ENCODE measurements at places on chromosomes 5 and 9.
A peak's percentile ranks its signal among the peaks of the same experiment; 100 is the strongest.

GRCh38 chr5:73097740-73098139, 22.6 kb upstream of the TMEM171 start:
- H3K27me3 ChIP-seq: no peaks in the 10 kb centered on the region
- no peak overlapping the region for H3K4me3 ChIP-seq
- no peaks in the 10 kb centered on the region for H3K36me3 ChIP-seq
- no peak for DNase-seq

DNA sequence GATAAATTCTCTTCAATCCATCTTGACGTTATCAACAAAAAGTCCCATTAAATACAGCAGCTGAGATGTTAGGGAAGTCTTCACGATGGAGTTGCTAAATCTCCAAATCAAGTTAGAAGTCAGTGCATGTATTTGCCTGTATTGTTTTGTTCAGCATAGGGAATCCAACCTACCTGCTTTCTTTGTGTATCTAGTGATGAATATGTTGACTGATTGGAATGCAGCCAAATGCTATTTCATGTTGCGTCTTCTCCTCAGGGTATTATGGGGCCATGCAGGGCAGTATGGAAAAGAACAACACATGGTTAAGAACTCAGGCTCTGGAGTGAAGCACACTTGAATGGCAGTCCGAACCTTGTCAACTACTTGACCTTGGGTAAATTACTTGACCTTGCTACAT, 529.5 kb upstream of the ZNF462 start:
- DNase-seq: no peak
- no peak overlapping the region for H3K27ac ChIP-seq
- H3K27me3 ChIP-seq: no peaks in the 10 kb centered on the region
- H3K4me1 ChIP-seq: no peaks in the 10 kb centered on the region
- no peak overlapping the region for H3K4me3 ChIP-seq

DNA sequence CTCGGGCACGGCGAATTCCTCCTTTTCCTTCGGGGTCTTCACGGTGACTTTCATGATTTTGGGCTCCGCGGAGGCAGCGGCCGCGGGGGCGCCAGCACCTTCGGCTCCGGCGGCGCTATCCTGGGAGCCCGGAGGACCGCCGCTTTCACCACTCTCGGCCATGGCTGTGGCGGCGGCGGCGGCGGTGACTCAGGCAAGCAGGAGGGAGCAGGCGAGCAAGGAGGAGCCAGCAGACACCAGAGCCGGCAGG, 315 bp downstream of the UBQLN1 start:
- H3K27me3 ChIP-seq: no peaks in the 10 kb centered on the region
- H3K27ac ChIP-seq: peak overlapping the region; percentile 99
- no peaks in the 10 kb centered on the region for H3K36me3 ChIP-seq
- peak overlapping the region; percentile 88 for H3K4me3 ChIP-seq
- peak; percentile 67 for DNase-seq

DNA sequence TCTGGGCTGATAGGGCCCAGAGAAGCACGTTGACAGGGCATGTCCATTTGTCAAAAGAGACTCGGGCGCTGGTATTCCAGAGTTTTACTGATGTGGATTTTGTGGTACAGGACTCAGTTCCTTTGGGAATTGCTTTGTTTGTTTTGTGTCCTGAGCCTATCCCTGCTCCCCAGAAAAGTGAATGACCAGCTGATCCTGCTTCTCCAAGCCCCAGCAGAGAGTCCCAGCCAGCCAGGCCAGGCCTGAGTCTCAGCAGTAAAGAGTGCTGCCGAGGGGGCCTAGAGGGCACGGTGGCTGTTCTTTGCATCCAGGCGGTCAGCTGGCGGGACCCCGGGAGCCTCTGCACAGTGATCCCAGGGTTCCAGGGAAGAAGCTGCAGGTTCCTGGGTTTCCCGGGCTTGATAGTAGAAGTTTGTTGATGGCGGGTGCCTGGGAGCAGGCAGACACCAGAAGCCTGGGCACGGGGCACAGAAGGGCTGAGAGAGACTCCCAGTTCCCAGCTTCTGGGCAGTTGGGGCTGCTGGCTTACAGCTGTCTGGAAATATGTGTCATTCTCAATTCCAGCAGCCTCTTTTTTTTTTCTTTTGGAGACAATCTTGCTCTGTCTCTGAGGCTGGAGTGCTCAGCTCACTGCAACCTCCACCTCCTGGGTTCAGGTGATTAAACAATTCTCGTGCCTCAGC, 8.7 kb downstream of the PRDM12 start:
- no peaks in the 10 kb centered on the region for H3K27me3 ChIP-seq
- no peak overlapping the region for H3K4me3 ChIP-seq
- H3K4me1 ChIP-seq: no peaks in the 10 kb centered on the region
- H3K36me3 ChIP-seq: no peaks in the 10 kb centered on the region
- no peak overlapping the region for H3K27ac ChIP-seq

GRCh38 chr9:108444400-108445358, 411.1 kb downstream of the ACTL7B start:
- H3K4me1 ChIP-seq: peaks cover 3% of the 10 kb centered on the region
- H3K4me3 ChIP-seq: peak overlapping the region; percentile 45

Data from breast epithelium (tissue), 4 donors.